ENCODE measurements at places on chromosomes 3 and 15.

DNA sequence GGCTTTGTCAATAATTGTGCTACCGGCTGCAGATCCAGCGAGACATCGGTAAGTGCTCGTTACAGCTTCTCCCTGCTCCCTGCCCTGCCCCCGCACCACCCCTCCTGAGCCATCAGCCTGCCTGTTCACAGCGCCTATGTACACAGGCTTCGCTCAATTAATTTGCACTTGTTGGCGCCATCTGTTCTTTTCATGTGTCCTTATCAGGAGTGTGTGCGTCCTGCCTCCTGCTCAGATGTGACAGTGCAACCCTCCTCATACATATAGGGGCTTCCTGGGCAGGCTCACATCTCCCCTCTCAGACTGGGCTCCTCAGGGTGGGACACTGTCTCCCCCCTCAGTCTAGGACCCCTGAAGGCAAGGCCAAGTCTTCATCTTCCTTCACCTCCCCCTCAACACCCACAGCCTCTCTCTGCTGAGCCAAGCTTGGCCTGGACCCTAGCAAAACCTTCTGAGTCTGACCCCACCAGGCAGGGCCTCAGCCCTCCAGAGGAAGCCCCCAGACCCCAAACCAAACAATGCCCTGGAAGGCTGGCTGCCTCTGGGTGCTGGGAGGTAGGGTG, 54.9 kb downstream of the CYP11A1 start:
- DNase-seq, result no peak

GRCh38 chr3:38986901-38987300, 64.8 kb downstream of the SCN11A start:
- no peak for DNase-seq

DNA sequence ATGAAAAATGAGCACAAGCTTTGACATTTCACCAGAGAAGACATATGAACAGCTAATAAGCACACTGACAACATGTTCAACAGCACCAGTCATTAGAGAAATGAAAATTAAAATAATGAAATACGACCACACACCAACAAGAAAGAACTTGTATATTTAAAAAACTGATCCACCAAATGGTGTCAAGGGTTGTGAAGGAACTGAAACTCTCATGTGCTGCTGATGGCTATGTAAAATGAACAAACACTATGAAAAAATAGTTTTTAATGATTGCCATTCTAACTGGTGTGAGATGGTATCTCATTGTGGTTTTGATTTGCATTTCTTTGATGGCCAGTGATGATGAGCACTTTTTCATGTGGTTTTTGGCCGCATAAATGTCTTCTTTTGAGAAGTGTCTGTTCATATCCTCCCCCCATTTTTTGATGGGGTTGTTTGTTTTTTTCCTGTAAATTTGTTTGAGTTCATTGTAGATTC, 193.8 kb downstream of the SCAPER start:
- DNase-seq, result no peak

DNA sequence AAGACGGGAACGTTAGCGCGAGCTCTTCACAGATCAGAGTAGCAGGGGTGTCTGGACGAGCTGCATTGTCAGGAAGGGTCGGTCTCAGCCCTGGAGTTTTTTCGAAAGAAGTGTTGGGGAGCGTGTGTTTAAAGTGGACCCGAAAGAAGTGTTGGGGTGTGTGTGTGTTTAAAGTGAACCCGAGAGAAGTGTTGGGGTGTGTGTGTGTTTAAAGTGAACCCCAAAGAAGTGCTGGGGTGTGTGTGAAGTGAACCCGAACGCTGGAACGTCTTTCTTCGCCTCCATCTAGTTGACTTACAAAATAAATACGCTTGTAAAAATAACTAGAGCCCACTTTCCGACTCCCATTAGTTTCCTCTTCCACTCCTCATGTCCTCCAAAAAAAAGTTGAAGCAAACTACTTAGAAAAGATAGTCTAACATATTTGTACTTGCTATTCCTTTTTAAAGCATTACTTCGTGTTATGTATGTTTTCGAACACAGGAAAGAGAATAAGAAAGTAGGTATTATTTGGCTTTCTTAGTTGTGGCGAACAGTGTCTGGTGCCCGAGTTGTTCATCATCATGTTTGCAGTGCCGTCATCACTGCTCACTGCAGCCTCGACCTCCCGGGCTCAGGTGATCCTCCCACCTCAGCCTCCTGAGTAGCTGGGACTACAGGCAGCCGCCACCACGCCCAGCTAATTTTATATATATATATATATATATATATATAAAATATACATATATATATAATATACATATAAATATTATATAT, 1.0 kb downstream of the LRCH3 start:
- no peak for DNase-seq

DNA sequence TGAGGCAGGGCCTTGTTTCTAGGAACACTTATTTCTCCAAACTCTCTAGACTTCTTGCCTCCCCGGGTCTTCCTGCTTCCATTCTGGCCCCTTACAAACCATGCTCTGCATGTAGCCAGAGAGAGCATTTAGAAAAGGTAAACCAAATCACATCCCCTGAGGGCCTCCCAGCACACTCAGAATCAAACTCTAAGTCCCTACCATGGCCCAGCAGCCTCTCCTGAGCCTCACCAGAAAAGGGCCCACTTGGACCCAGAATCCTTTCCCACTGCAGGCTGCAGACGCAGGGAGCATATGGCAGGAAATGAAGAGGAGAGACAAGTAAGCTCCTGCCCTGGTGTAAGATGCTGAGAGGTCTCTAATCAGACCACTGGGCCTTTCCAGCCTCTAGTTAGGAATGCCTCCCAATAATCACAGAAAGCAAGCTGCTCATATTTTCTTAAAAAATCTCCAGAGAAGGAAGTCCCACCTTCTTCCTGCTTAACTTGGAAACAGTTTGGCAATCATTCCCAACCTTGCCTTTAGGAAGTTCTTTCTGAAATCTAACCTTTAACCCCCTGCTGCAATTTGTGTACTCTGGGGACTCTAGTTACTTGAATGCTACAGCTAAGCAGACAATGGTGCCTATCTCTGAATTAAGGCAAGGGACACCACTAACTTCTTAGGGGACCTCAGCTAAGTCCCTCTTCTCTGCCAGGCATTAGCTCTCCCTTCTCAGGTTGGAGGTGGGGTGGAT, 4.2 kb downstream of the AMOTL2 start:
- DNase-seq, result no peak

GRCh38 chr3:68089572-68090011, 435.2 kb upstream of the SUCLG2 start:
- DNase-seq, result no peak

DNA sequence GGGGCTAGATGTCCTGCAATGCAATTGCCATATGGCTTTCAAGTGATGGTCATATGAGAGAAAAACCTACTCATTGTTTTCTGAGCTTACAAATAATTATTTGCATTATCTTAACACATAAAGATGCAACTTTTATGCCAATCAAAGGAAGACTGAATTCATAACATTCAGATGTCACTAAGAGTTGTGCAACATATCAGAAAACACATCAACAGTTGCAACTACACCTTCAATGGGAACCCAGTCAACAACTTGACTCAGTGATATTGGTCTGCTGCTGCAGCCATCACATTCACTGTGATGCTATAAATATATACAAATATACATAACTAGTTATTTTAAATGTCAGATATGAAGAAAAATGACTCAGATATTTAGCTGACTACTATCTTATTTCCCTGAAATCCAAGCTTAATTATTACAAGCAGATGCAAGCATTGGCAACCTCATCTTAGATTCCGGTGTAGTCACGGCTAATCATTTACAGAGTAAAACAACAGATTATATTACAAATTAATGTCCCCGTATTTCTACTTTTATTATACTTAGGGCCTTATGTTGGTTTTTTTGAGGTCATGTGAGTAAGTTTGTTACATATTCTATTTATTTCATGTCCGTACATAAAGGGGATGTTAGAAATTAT, 23.7 kb downstream of the CNTN3 start:
- DNase-seq, result no peak
